NCI-H460 (cell line): ENCODE measurements at places on chromosomes 1 and 21. TPM values are rescaled to one million over a fixed set of nuclear protein-coding genes. Genes with fewer than 3 reads are reported as not detected.

HAO2 gene
- not detected in 2 replicates for total RNA-seq

LYPD8 gene
- total RNA-seq, result not detected in 2 replicates

CCDC24 gene
- 1.0 and 1.2 TPM in 2 replicates for total RNA-seq

ANGPTL7 gene
- not detected in 2 replicates for total RNA-seq

LCE1E gene
- total RNA-seq, result not detected in 2 replicates

DISC1 gene
- total RNA-seq, result 1.3 and 1.4 TPM in 2 replicates

FNDC5 gene
- 0.59 TPM in 1 of 2 replicates, not detected in the other for total RNA-seq

MAP10 gene
- total RNA-seq, result 0.59 and 1.1 TPM in 2 replicates

- no peak for DNase-seq
Observed at GRCh38 chr1:210123924-210124589, 108.5 kb upstream of the SERTAD4 start.

GRCh38 chr1:246564839-246565750 is 966 bp downstream of the TFB2M start:
- DNase-seq, result no peak

DNA sequence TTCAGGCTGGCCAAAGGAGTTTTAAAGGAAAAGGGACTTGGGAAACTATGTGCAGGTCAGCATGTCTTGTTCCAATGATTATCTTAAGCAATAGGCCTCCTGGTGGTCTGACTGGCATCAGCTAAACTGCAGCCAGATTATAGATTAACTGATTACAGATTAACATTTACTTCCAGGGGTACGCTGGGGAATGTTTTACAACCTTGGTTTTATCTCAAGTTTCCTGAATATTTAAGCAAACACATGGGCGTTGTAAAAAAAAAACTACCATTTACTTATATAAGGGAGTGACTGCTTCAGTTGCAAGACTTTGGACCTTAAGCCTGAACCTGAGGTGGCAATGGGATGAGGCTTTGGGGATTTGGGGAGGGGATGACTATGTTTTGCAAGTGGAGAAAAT is 600.6 kb upstream of the B3GALT2 start:
- no peak for DNase-seq

- DNase-seq, result no peak
Observed at GRCh38 chr1:54439550-54440223, 33.5 kb upstream of the SSBP3 start.

DNA sequence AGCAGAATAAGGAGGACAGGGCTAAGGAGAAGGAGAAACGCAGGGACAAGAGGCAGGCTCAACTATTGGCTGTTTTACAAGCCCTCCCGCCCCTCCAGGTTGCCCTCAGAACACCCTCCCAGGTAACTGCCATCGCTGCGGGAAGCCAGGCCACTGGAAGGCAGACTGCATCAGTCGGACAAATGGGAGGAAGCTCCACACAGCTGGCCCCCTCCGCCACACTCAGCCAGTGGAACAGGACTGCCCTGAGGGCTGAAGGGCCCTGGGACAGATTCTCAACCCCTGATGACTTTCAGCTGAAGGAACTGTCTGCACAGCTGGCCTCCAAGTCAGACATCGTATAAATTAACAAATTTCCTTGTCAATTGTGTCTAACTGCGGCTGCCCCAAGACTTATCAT is 21.8 kb downstream of the LRRC3 start:
- no peak for DNase-seq

DNA sequence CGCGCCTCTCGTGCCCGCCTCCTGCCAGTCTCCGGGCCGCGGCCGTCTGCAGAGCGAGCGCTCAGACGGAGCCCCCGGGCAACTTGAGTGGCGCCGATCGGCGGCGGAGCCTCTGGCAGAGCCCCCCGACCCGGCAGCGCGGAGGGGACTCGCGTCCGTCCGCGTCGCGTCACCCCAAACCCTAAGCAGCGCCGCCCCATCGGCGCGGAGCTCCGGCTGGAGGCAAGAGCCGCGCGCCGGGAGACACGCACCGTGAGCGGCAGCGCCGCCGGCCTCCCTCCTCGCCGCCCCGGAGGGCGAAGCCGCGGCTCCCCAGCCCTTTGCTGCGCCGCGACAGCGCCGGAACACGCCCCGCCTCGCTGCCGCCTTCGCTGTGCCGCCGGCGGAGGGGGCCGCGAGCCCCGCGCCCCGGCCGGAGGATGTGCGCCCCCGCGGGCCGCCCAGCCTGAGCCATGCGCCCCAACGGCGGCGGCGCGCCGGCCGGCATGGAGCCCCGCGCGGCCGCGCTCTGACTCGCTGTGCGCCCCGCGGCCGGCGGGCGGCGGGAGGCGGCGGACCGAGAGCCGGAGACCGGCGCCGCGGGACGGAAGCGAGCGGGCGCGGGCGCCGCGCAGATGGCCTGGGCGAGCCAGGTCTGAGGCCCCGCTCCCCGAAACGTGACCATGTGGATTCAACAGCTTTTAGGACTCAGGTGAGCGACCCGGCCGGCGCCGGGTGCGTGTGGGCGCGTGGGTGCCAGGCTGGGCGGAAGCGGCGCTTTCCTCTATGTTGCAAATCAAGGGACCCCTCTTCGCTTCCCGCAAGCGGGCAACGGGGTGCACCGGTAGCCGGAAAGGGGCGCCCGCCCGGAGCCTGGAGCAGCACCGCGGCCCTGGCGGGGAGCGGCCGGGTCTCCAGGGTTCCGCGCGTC is 610 bp downstream of the AJAP1 start:
- DNase-seq, result no peak

- DNase-seq, result no peak
Observed at GRCh38 chr21:32812035-32812434, 40.5 kb upstream of the PAXBP1 start.

DNA sequence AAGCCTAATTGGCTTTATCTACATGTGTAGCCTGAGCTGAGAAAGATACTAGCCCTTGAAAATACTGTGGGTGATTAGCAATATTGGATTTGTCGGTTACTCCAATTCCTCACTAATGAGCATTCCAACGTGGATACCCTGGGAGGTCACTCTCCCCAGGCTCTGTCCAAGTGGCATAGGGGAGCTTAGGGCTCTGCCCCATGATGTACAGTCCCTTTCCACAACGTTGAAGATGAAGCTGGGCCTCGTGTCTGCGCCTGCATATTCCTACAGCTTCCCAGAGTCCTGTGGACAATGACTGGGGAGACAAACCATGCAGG is 2.6 kb downstream of the RCC1 start:
- no peak for DNase-seq

GRCh38 chr1:226634611-226635246 is 86.2 kb downstream of the STUM start:
- DNase-seq, result no peak

- peak; percentile 39 for DNase-seq
Observed at GRCh38 chr1:211638689-211639101, 36.7 kb downstream of the NEK2 start.

DNA sequence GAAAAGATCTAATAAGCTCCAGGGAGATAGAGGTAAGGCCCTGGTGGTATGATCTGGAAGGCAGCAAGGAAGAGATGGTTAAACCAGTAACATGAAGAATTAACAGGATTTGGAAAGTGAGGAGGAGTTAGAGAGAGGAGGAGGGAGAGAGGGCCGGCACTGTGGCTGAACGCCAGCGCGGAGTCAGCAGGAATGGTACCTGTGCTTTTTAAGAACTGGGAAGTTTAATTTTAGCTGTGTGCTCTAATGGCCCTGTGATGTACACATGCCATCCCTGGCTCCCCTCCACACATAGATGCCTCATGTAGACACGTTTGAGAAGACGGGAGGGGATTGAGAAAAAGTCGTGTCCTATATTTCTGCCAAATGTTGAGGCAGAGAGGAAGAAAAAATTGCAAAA is 13.8 kb upstream of the AVPR1B start:
- DNase-seq, result no peak

DNA sequence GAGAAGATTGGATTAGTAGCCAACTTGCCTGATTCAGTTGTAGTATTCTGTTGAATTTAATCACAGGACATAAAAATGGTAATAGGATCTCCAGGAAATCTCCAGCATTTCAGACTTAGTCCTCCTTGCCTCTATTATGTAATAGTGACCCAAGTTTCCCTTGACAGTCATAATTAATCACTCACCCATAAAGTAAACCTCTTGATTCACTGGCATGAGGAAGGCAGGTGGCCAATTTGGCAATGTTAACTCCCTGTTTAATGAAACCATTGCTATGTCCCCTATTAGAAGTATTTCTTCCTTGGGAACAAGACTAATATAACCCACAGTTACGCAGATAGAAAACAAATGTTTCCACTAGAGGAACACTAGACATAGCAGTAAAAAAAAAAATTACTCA is 604.8 kb upstream of the CXADR start:
- no peak for DNase-seq

- no peak for DNase-seq
Observed at GRCh38 chr1:9996624-9997582, at the start of gene RBP7. TSS of gene RBP7 (plus strand) at chr1:9997228. CDS start at chr1:9997259, 31 bp downstream.

DNA sequence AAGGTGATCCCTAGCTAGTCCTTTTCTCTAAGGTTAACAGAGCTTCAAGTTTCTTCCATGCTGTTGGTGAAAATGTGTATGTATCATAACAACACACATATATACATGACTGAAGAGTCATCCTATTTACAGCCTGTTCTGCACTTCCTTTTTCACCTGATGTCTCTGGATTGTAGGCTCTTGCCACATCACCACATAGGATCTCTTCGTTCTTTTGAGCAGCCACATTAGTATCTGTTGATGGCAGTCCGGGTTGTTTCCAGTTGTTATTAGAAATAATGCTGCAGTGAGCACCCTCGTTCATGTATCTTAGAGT is 19.7 kb downstream of the MRPL37 start:
- DNase-seq, result no peak

DNA sequence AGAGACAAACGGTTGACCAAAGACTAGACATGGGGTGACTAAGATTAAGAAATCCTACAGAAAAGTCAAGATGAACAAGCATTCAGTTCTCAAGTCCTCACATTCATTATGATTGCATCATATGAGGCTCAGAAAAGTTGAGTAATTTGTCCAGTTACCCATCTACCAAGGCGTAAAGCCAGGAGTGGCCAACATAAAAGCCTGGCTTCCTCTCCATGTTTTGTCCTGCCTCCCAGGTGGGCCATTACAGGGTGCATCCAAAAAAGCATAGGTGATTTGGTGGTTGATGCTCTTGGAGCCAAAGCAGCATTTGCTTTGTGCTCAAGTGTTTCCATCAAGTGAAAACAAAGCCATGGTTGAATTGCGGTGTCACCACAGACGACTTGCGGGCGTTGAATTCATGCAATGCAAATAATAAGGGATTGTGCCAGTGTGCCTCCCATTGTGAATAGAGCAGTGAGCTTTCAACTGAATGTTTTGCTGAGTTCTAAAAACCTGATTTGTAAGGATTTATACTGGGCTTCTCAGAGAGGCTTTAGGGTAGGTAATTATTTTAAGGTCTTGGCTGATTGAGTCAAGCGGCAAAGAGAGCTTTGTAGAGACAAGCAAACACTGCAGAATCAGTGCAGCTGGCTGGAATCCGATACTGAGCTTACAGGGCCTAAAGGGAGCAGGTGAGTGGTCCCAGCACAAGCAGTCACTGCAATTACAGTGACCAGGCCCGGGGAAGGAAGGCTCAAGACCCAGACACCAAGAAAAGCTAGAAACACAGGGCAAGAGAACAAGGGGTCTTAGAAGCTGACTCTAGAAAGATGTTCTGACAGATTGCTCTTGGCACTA is 54.1 kb downstream of the KCNJ15 start:
- no peak for DNase-seq

DNA sequence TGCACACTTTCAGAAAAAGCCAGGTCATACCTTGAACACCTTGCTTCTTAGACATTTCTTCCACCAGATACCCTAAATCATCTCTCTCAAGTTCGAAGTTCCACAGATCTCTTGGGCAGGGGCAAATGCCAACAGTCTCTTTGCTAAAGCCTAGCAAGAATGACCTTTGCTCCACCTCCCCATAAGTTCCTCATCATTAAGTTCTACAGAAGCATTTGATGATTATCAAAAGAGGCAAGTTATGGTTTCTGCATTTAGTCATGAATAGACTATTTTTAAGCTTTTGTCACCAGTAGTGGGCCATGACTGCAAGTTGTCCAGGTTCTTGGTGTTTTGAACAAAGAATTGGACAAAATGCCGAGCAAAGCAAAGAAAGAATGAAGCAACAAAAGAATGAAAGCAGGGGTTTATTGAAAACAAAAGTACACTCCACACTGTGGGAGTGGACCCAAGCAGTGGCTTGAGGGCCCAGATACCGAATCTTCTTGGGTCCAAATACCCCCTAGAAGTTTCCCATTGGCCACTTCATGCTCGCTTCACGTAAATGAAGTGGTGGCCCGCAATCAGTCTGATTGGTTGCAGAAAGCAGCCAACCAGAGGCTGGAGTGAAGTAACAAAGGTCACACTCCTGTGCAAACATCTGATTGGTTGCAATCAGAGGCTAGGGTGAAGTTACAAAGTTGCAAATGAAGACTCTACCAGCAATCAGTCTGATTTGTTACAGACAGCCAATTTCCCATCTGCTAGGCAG is 9.8 kb upstream of the EGLN1 start:
- no peak for DNase-seq

DNA sequence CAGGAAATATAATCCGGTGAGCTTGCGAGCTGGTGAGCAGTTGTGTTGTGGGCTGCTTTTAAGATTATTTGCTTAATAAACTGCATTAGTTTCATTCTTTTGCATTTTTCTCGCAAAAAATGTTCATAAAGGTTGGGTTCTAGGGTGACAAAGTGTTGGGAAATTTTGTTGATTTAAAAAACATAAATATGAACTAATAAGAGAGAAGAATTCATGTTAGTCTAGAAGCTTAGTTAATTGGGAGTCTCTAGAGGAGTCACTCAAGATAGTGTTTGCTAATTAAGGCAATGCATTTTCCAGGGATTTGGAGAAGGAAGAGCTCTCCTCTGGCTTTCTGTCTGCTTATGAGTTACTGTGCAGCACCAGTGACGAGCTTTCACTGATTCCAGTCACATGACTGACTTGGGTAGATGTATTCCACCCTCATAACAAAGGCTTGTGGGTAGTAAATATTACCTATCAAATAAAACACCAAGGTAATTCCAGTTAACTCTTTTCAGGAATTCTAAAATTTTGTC is 417.0 kb downstream of the PTBP2 start:
- no peak for DNase-seq

DNA sequence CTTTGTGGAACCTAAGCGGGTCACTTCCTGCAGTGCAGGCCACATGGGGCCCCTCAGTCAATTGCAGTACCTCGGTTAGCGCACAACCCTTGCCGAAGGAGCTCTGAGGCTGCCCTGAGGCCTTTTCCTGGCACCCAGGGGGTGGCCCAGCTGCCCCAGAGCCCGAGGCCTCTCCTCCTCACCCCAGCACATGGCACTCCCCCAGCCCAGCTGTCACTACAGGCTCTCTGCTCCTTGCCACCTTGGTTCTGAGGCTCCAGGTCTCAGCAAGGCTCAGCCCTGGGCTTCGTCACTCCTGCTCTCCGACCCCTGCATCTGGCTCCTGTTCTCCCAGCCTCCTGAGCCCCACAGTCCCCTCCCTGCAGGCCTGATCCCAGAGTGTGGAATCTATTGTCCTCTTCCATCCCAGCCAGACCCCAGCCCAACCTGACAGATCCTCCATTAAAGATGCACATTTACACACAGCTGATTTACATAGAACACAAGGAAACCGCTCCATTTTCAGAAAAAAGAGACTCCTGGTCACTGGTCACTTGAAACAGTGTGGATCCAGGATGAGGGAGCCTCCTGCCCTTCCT is 192.8 kb upstream of the POU3F1 start:
- no peak for DNase-seq

DNA sequence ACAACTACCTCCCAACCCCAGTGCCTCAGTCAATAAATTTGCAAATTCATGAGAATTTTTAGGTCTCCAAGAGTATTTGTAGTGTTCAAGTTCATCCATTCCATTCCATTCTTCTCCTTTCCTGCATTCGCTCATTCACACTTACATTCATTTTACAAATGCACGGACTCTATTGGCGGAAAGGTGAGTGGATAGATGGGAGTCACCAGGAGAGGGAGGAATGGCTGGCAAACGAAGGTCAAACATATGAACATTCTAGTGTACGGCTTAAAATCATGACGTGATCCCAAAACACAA is 2.5 kb downstream of the LORICRIN start:
- no peak for DNase-seq
